NCI-H1930 (cell line): ENCODE measurements at places on chromosomes 1 and 21.
A peak's percentile ranks its signal among the peaks of the same experiment; 100 is the strongest.

DNA sequence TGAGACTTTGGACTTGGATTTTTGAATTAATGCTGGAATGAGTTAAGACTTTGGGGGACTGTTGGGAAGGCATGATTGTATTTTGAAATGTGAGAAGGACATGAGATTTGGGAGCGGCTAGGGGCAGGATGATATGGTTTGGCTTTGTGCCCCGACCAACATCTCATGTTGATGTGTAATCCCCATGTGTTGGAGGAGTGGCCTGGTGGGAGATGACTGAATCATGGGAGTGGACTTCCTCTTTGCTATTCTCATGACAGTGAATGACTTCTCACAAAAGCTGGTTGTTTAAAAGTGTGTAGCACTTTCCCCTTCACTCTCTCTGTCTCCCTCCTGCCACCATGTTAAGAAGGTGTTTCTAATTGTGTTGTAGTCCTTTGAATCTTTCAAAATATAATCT is 9.3 kb upstream of the PHGDH start:
- no peak for DNase-seq

DNA sequence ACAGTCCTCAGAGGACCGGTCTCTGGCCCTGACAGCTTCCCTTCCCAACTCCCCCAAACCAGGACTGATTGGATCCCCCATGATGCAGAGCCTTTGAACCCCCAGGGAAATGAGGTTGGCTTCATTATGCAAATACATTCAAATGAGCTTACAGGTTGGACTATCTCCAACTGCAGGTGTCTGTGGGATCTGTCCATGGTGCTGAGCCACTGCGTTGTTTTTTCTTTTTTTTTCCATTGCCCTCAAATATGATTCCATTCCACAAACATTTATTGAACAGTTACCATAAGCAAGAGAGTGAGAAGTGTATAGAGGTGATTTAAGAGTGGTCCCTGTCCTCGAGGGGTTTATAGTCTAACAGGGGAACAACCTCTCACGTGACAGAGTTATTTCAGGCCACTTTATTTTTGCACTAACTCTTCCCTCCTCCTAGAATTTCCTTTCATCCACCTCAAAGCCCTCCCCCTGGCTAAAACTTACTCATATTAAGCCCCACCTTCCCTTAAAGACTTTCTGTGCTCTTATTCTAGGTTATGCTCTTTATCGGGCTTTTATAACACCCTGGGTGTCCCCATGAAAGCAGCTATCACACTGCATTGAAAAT is 21.9 kb downstream of the DLGAP3 start:
- no peak for DNase-seq

DNA sequence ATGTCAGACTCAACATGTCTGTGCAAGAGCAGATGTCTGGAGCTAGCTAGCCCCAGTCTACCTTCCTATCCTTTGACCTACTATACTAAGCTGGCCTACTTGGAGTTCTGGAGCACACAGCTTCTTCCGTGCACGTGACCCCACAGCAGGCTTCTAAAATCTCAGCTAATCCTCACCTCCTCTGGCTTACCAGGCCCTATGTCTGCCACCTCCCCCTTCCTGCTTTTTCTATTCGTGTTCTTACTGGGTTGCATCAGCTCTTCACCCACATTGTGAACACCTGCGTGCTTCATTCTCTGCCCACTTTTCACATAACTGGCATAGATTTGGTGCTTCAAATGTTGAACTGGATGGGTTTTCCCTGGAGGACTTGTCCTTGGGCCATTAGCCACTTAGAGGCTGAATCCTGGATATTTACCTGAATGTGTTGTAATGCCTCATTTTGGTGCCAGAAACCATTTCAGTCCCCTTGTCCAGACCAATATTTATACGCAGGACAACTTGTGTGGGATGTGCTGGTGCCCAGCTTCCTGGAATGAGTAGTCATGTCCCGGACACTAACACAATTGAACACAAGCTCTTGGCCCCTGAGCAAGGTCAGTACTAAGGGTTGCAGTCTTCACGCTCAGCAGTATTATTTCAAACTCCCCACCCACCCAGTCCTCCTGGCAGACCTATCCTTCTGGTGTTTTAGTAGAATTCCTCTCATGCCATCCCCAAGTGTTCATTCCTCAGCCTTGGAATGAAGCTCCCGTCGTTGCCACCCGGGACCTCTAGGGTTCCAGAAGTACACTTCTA is 24.0 kb downstream of the TENT5C start:
- DNase-seq: no peak

DNA sequence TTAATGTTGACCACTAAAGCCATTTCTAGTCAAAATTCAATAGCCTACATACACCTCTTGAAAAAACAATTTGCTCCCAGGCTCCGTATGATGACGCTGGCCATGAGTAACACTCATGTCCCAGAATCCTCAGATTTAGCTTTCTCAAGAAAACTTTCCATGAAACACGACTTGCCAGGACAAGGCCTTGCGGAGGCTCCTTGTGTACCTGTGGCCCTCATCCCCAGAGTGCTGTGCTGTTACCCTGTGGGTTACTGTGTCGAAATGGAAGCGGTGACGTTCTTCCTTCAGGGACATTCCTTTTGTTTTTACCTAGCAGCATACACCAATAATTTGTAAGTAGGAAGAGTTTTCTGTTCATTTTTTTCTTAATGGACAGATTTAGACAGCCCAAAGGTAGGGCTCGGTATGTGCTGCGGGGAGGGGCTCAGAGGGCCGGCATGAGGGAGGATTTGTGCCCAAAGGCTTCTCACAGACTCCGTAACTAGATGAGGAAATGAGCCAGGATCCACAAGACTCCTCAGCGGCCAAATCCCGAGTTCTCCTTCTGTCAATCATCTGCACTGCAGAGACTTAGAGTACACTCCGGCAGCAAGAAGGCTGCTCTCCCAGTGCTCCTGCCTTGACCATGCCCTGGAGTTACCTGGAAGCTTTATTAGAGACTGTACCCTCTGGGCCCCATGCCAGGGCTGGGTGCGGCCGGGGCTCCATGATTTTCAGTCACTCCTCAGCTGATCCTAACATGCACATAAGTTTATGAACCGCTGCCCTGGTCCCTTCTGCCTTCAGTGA is 17.8 kb downstream of the GNG12 start:
- DNase-seq: no peak

GRCh38 chr1:100246738-100247137 is 2.9 kb downstream of the DBT start:
- no peak for DNase-seq

- no peak for DNase-seq
Observed at GRCh38 chr1:4344065-4344732, 310.2 kb upstream of the AJAP1 start.

DNA sequence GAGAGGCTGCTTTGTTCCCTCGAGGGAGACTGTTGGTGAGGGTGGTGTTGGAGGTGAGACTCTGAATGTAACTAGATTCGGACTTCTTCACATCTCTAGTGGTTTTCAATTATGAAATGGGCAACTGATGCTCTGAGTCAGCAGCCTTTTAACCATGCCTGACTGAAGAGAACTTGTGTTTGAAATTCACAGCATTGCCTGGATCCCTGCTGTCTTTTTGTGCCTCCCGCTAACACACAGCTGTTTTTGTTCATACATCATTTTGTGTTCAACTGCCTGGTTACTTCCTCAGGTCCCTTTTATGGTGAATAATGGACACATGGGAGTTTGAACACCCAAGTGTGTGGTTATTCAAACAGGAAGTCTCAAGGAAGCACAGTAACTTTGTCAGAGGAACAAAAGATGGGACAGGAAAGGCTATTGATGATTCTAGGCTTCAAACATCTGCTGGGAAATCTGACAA is 16.8 kb downstream of the LAMC1 start:
- peak; percentile 16 for DNase-seq

- DNase-seq: no peak
Observed at GRCh38 chr1:225655509-225656258, 2.8 kb upstream of the ENAH start.

DNA sequence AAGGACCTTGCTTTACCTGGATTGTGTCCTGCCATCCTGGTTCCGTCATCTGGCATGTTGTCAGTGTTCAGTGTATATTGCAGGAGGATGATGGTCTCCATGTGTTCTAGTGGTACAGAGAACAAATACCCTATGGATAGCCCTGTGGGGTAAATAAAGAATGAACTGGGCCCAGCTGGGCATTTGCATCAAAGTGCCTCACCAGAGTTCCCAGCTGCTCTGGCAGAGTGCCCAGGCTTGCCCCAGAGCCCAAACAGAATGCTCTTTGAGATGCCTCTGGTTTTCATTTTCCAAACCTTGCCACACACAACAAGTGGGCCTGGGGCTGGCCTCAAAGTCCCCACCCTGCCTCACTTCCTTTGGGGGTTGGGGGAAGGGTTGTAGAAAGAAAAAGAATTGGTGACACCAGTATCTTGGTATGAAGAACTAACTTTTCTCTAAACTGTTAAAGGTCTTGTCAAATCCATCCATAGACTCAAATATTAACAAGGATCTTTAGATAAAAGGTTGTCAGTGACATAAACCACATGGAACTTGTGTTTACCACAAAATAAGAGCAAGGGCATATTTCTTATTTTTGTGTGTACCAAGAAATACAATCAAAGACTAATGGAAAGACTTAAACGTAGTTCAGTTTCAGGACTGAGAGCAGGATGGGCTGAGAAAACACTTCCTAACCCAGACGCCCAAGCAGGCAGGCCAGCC is 82.2 kb downstream of the LMO4 start:
- DNase-seq: no peak

DNA sequence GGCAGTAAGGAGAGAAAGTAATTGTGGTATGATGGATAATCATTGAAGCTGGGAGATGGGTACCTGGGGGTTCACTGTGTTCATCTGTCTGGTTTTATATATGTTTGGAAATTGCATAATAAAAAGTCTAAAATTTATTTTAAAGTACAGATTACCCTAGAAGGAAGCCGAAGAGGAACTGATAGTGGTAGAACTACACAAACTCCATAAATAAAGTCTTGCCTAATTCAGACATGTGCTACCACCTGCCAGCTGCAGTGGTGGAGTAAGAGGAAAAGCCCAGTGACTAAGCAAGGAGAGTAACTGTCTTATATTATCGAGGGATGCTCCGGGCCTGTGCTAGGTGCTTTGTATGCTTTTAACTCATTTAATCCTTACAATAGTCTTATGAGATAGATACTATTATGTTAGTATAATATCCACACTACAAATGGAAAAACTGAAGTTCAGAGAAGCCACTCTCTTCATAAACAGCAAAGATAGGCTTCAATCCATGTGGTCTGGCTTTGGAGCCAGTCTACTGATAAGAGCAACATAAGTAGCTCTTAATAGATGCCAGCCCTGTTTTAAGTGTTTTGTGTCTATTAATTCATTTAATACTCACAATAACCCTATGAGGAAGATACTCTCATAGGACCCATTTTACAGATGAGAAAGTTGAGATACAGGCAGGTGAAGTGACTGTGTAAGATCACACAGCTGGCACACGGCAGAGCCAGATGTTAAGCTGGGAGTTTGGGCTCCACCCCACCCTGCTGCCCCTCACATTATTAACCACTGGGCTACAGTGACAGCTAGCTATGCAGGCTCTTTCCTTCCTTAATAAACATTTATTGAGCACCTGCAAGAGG is 56.8 kb upstream of the HNRNPU start:
- DNase-seq: no peak

- DNase-seq: no peak
Observed at GRCh38 chr1:12678820-12679219, 34.9 kb downstream of the AADACL4 start.

GRCh38 chr1:209429611-209430010 is 153.9 kb upstream of the CAMK1G start:
- no peak for DNase-seq

DNA sequence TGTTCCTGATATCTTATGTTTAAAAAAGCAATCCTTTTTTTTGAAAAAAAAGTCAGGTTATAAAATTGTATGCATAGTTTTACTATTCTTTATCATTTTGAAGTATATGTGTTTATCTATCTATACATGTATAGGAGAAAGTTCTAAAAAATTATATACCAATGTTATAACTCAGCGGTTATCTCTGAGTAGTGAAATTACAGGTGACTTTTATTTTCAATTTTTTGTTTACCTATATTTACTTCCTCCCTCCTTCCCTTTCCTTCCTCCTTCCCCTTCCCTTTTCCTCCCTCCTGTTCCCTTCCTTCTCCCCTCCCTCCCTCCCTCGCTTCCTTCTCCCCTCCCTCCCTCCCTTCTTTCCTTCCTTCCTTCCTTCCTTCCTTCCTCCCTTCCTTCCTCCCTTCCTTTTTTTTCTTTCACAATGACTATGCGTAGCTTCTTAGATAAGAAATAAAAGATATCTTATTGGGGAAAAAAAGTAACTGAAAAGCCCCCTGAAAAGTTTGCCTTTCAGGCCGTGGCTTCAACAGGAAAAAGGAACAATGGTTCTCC is 77.1 kb downstream of the ABCA4 start:
- DNase-seq: no peak

- no peak for DNase-seq
Observed at GRCh38 chr1:7315316-7315715, 455.8 kb upstream of the VAMP3 start.

GRCh38 chr1:25971066-25971810 is 26.6 kb downstream of the PAFAH2 start:
- DNase-seq: no peak

GRCh38 chr1:47191940-47192457 is 2.2 kb upstream of the PDZK1IP1 start:
- DNase-seq: no peak

DNA sequence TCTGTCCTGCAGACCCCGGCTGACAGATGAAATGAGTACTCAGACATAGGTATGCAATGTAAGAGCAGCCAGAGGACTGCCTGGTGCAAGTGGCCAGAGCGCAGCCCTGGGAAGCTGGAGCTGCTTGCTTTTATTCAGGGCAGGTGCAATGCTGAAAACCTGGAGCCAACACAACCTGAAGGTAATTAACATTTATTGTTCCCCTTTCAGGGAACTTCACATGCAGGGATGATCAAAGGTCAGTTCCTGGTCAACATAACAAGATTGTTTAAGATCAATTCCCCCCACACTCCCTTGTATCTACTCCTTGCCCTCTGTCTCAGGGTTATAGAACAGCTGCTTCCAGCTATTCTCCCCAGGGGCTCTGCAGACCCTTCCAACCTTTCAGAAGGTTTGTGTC is 48.7 kb upstream of the PRELP start:
- DNase-seq: no peak

GRCh38 chr1:150963321-150964163 is 11.1 kb downstream of the CERS2 start:
- DNase-seq: no peak

DNA sequence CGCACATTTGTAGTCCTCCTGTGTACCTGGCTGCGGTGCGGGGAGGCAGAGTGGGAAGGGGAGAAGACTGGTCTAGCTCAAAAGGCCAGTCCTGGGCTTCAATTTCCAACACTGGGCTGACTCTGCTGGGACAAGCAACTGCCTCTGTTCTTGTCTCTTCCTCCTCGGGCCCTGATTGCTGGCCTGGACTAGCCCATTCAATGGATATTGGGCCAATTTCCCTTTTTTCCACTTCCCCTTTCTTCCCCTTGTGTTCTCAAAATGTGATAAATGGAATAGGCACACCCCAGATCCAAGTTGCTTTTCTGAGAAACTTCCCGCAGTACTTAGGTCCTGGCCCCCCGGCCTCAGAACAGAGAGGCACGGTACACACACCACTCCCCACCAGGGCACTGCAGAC is 48.2 kb downstream of the SPSB1 start:
- no peak for DNase-seq

DNA sequence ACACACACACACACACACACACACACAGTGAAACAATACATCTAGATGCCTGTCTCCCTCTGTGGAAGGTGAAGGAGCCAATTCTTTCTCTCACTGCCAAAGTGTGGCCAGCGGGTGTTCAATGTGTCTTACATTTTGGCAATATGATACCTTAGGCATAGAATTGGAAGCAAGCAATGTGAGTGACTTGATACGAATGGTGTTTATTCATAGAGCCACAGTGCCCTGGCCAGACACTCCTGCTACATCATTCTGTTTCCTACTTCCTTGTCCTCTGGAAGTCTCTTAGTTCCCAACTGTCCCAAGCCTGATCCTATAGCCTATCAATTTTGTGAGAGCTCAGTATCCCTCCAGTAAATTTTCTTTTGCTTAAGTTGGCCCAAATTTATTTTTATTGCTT is 170.0 kb upstream of the L1TD1 start:
- DNase-seq: no peak
